CD8-positive, alpha-beta T cell (primary cell): ENCODE measurements at places on chromosomes 4 and X.

GRCh38 chr4:4461850-4462249, 74.9 kb downstream of the NSG1 start:
- peak; percentile 40 for DNase-seq

- no peak for DNase-seq
Measured at GRCh38 chr4:70855464-70855863, 15.8 kb upstream of the GRSF1 start.

DNA sequence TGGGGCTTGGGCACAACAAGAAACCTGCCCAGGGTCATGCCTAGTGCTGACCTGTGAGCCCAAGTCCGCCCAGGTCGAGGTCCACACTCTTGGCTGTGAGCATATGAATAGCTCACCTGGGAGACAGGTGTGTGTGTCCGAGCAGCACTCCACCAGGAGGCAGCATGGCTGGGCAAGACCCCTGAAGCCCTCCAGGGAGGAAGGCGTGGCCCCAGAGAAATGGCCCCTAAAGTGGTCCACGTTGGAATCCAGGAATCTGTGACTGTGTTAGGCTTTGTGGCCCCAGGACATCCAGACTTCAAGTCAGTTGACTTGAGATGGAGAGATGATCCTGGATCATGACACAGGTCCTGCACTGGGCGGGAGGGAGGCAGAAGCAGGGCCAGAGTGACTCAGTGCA, 138.8 kb downstream of the CPZ start:
- DNase-seq, result no peak

DNA sequence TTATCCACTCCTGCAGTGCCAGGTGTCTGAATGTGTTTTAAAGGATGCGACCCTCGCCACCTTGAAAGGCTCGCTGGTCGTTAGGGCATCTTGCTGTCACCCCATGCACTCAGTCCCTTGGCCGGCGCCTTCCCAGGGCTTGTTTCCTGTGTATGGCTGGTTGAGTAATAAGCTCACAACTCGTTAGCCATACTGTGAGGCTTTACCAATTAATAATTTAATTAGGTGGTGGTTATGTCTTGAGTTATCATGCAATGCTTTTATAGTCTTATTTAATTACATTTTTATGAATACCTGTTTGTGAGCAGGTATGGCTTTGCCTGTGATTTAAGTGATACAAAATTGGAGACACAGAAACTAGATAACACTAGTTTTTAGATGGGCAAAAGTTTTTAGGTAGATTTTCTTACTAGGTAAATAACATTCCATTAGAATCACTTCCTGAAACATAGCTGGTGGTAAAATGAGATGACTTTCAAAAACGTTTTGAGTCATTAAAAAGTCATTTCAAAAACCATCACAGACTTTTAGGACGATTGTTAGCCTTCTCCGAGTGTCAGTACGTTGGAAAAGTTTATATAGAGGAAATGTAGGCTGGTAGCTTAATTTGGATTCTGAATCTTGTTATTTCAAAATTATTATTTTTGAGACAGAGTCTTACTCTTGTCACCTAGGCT, 18.2 kb downstream of the PTTG2 start:
- DNase-seq, result no peak

GRCh38 chr4:6322761-6323566, 53.3 kb downstream of the WFS1 start:
- DNase-seq, result no peak

GRCh38 chr4:140944572-140944971, 188.4 kb upstream of the TBC1D9 start:
- DNase-seq, result no peak

GRCh38 chrX:35166023-35166422, 223.4 kb downstream of the FAM47B start:
- no peak for DNase-seq

DNA sequence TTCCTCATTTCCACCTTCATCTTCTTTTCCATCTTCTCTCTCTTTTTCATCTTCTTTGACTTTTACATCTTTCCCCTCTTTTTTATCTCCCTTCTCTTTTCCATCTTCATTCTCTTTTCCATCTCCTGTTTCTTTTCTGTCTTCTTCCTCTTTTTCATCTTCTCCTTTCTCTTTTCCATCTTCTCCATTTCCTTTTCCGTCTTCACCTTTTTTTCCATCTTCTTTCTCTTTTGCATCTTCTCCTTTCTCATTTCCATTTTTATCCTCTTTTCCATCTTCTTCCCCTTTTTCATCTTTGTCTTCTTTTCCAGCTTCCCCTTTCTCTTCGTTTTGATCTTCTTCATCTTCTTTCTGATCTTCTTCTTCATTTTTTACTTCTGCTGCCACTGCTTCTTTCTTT, 87.0 kb downstream of the HMGN5 start:
- DNase-seq, result no peak

DNA sequence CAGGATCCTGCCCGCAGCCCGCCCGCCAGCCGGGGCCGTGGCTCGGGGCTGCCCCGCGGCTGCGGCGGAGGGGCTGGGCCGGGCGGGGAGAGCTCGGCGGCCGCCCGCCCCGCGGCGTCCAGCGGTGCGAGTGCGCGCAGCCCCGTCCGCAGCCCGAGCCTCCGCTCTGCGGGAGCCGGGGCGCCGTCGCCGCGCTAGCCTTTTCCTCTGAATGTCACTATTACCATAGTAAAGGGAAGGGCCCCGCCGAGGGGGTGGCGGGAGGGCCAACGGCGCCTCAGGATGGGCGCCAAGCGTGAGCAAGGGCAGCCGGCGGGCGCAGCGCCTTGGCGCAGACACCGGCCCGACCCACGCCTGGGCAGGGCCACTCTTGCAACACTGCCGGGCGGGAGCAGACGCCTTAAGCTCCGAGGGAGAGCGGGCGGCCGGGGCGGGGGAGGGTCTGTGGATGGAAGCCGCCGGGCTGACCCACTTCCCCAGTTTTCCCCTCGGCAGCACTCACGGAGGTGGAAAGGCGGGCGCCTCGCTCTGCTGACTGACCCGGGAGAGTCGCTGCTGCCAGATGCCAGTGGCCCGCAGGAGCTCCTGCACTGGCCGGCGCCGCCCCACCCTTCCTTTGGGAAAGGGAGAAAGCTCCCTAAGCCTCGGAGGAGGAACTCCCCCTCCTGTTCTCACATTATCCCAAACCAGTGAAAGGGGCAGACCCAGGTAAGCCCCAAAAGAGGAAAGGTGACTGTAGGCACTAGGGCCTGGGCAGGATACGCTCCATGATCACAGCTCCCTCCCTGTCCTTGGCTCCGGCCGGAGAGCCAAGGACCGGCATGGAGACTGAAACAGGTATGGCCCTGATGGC, 329.4 kb downstream of the HNRNPD start:
- DNase-seq, result no peak

- no peak for DNase-seq
Measured at GRCh38 chrX:68084765-68085164, 348.5 kb downstream of the OPHN1 start.

GRCh38 chr4:102560571-102561341, 59.6 kb downstream of the NFKB1 start:
- DNase-seq, result no peak

DNA sequence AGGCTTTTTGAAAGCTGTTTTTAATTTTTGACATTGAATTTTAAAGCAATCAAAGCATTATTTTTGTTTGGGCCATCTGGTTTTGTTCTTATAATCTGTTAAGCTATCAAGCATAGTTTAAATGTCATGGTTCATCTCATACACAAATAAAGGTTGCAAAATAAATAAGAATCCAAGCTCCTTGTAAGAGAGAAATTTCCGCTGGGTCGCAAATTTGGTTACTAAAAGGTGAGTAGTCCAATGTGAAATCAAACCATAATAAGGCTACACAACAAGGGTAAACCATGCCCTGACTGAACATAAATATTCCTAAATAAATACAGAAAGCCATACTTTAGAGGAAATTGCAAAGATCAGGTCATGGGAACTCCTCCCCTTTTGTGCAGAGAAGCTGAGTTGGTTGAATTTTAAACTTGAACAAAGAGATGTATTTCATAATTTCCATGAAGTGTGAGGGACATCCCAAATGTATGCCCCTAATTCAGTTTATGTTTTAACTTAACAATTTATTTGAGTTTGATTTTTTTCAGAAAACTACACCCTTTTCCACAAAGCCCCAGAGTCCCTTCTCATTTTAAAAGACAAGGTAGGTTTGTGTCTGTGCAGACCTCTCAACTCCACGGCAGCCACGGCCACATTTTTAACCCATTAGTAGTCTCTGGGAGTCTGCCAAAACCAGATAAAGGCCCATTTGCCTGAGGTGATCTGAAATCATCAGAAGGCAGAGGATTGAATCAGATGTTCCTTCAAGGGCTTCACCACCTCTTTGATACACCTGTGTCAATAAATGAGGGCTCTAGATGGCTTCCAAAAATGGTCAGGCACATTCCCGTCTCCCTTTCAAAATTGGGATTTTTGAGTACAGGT, 85.2 kb downstream of the PLAC1 start:
- no peak for DNase-seq

DNA sequence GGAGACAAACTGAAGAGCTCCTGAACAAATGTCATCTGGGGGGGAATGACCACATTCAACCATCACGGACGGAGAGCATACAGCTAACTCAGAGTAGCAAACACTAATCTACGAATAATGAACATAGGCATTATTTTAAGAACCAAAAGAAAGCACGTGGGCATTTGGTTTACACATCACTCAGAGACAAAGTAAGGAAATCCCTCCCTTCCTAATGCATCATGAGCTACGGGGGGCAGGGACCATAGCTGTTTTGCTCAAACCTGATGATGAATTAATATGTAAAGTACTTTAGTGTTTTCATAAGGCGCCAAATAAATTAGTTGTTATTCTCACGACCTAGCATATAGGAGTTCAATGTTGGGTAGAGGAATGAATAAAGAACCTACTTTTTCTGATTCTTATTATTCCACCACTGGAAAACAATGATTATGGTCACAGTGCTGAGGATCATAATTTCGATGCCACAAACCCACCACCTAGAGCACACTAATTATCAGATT, 11.7 kb upstream of the TMEM156 start:
- no peak for DNase-seq

- no peak for DNase-seq
Measured at GRCh38 chrX:38929966-38930421, 128.7 kb downstream of the MID1IP1 start.

GRCh38 chrX:123169247-123169901, 14.7 kb upstream of the GRIA3 start:
- no peak for DNase-seq

GRCh38 chr4:16070203-16070602, 13.6 kb downstream of the PROM1 start:
- DNase-seq, result no peak

DNA sequence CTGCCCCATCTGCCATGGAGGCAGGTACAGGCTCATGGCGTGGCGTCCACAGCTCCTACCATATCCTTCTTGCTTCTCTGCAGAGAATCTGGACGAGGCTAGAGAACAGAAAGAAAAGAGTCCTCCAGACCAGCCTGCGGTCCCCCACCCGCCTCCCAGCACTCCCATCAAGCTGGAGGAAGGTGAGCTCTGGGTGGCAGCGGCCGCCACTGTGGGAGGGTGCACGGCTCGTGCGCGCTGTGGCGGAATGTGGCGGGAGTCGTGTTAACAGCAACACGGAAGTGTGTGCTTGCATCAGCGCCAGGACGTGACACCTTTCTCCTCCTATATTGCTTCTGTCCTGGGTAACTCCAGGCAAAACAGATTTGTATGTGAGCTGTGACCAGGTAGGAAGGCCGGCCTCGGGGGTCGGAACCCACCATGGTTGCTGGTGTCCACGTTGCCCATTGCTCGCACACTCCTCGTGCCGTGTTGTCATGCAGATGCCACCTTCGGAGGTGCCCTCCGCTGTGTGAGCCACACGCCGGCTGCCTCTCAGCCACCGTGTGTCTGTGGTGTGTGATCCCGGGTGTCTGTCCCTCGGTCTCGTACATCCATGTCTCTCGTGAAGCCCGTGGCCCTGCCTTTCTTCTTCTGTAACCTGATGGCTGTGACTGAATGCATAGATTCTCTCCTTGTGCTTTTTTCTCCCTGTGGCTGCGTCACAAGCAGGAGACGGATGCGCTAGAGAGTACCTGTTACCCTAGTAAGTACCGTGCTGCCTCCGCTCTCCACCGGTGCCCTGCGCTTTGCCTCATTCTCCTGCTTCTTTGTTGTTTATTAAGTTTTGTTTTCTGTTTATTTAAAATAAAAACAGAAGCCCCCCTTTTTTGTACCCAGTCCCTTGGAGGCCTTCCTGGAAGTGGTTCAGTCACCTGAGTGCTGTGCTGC, 37.0 kb downstream of the NOP14 start:
- no peak for DNase-seq

- DNase-seq, result no peak
Measured at GRCh38 chr4:112315446-112315845, 18.3 kb downstream of the ALPK1 start.

- no peak for DNase-seq
Measured at GRCh38 chr4:1510931-1511330, 104.7 kb upstream of the NKX1-1 start.

DNA sequence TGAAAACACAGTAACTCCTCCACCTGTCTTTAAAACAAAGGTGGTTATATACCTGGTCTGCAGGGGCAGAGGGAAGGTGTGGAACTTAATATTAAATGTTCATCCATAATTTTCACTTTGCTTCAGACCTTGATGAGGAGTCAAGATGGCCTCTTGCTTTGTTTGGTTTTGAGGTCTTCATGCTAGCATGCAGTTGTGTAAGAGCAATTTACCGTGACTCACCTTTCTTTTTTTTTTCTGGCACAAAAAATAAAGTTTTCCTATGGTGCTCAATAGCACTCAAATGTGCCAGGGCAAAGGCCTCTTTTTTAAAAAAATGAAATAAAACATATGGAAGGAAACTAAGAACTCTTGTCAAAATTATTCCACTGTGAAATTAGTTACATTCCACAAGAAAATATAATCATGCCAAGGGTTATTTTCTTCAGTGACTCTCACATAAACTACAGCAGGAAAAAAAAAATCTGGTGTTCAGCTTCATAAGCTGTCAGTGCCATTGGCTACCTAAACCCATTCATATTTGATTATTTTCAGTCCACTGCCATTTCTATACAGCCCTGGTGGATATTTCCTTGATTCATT, 128.2 kb downstream of the SLC7A11 start:
- DNase-seq, result no peak

GRCh38 chr4:123120473-123120872, 198.1 kb upstream of the NUDT6 start:
- DNase-seq, result no peak

DNA sequence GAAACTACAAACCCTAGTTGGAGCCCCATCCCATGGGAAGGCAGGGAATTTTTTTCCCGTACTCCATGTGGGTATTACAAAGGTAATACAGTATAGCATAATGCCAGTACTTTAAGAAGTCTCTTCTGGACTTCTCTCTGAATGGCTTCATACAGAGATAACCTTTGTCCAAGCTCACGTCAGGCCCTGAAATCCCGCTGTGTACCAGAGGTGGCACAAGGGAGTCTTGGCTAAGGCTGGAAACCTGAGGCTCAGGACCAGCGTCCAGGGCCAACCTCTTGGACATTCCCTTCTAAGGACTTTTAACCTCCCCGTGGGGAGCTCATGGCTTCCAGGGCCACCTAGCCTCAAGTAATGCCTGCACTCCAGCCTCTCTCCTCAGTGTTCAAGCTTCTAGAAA, 338.9 kb upstream of the FAM241A start:
- DNase-seq, result no peak

GRCh38 chr4:124899997-124900396, 187.5 kb upstream of the ANKRD50 start:
- no peak for DNase-seq
